Astrocyte (in vitro differentiated cells and primary cell): ENCODE measurements at places on chromosomes 4 and X. TPM values are rescaled to one million over a fixed set of nuclear protein-coding genes. Genes with fewer than 3 reads are reported as not detected.
A peak's percentile ranks its signal among the peaks of the same experiment; 100 is the strongest.

GRCh38 chrX:19800821-19801374 is 86.5 kb downstream of the SH3KBP1 start:
- H3K27ac ChIP-seq: no peak overlapping the region
- no peak for DNase-seq
- H3K4me1 ChIP-seq: peaks cover 8% of the 10 kb centered on the region
- H3K27me3 ChIP-seq: no peaks in the 10 kb centered on the region
- H3K36me3 ChIP-seq: no peaks in the 10 kb centered on the region

DNA sequence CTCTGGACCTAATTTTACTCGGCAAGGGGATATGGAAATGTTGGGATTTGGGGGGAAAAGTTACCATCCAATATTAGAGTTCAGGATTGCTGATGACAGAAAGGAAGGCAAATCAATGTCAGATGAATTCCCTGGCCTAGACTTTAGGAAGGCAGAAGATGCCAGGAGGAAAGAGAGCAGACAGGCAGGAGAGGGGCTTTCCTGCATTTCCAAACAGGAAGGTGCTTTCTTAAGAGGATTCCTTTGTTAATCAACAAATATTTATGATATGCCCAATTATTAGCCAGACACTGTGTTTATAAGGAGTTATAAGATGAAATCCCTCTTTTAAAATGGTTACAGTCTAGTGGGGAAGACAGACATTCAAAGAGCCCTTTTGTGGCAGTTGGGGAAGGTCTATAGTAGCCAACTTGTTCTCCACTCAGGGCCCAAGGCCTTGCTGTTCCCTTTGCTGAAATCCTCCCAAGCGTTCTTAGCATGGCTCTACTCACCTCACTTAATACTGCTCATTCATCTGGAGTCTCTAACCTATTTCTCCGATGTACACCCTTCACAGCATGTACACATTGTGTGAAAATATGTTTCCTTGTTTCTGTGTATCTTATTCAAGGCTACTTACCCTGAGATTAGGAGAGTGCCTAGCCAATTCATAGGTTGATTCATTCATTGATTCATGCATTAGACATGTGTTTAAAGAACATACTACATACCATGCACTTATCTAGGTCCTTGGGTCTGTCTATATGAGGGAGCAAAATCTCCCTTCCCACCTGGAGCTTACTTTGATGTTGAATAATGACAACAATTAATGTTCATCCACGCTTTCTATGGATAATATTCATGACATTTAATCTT is 5.3 kb downstream of the IGFBP7 start:
- H3K4me1 ChIP-seq: peaks cover 33% of the 10 kb centered on the region
- peak overlapping the region; percentile 44 for H3K27ac ChIP-seq
- no peak for DNase-seq

- H3K27ac ChIP-seq: no peak overlapping the region
- no peaks in the 10 kb centered on the region for H3K27me3 ChIP-seq
- H3K4me3 ChIP-seq: no peak overlapping the region
- no peaks in the 10 kb centered on the region for H3K36me3 ChIP-seq
- no peak for DNase-seq
Observed at GRCh38 chr4:144868309-144868708, 222.4 kb downstream of the HHIP start.

DNA sequence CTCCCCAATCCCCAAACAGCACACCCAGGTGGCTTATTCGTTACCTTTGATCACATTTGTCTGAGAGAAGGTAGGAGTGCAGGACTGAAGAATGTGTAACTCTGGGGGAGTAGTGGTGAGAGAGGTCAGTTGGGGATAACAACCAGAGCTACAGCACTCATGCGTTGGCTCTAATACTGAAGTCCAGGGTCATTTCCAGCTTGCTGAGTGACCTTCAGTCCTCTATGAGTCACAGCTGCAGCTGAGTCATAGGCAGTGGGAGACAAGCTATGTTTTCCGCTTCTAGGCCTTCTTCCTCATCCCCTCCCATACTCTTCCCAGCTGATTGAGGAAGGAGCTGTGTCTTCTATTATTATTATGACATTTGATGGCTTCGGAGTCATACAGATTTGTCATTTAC is 31.6 kb upstream of the CT47C1 start:
- peak overlapping the region; percentile 28 for H3K27ac ChIP-seq
- H3K4me3 ChIP-seq: no peak overlapping the region
- H3K4me1 ChIP-seq: peaks cover 11% of the 10 kb centered on the region
- H3K36me3 ChIP-seq: no peaks in the 10 kb centered on the region

DNA sequence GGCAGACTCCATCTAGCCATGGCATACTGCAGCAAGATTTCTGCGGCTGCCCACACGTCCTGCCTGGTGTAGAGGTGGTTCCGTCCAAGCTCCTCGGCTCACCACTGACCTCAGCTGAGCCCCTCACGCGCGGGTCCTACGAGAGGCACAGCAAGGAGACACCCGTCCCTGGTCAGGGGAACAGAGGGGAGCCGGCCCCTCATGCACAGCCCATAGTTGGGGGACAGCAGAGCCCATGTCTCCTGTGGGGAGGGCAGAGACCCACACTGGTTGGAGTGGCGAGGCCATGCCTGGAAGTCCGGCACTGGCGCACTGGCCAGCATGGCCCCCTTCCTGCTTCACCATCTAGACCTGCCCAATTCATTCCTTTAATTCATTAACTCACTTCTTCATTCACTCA is 80.8 kb downstream of the HTRA3 start:
- H3K4me3 ChIP-seq: no peak overlapping the region
- no peak for DNase-seq
- peaks cover 20% of the 10 kb centered on the region for H3K4me1 ChIP-seq
- no peaks in the 10 kb centered on the region for H3K36me3 ChIP-seq

DNA sequence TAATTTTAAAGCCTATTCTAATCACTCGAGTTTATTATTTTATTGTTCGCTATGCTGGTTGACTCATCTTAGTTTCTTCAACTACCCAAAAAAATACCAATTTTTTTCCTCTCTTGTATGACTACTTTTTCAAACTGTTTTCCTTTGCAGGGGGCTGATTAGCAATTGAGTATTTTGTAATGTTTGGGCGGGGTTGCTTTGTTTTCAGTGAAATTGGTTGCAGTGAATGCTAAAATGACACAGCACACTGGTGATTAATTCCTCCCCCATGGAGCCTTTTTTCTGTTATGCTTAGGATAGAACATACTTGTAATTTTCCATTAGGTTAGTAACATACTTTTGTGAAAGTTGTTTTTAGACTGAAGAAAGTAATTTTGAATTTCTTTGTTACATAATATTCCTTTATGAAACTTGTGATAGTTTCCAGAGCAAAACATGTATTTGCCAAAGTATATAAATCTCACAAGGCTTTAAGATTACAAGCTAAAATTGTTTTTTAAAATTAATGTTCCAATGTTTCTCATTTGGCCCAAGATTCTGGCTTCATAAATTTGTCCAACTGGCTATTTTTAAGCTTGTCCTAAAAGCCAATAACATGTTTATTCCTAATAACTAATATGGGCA is 120.4 kb downstream of the CHIC1 start:
- H3K4me3 ChIP-seq: no peak overlapping the region
- H3K36me3 ChIP-seq: no peaks in the 10 kb centered on the region
- H3K4me1 ChIP-seq: no peaks in the 10 kb centered on the region
- H3K27me3 ChIP-seq: no peaks in the 10 kb centered on the region
- H3K27ac ChIP-seq: no peak overlapping the region
- peak; percentile 6 for DNase-seq

GRCh38 chr4:8025668-8026067 is 86.0 kb upstream of the AFAP1 start:
- no peaks in the 10 kb centered on the region for H3K4me1 ChIP-seq
- DNase-seq: no peak
- H3K27ac ChIP-seq: no peak overlapping the region
- H3K4me3 ChIP-seq: no peak overlapping the region
- no peaks in the 10 kb centered on the region for H3K36me3 ChIP-seq

- peaks cover 11% of the 10 kb centered on the region for H3K27me3 ChIP-seq
- no peak overlapping the region for H3K27ac ChIP-seq
- no peaks in the 10 kb centered on the region for H3K36me3 ChIP-seq
- DNase-seq: no peak
Observed at GRCh38 chr4:21450331-21450730, 498.2 kb downstream of the KCNIP4 start.

- no peaks in the 10 kb centered on the region for H3K27me3 ChIP-seq
- H3K4me1 ChIP-seq: peaks cover 6% of the 10 kb centered on the region
- no peak overlapping the region for H3K27ac ChIP-seq
- DNase-seq: peak; percentile 43
Observed at GRCh38 chrX:53312946-53313727, 31.8 kb upstream of the IQSEC2 start.

DNA sequence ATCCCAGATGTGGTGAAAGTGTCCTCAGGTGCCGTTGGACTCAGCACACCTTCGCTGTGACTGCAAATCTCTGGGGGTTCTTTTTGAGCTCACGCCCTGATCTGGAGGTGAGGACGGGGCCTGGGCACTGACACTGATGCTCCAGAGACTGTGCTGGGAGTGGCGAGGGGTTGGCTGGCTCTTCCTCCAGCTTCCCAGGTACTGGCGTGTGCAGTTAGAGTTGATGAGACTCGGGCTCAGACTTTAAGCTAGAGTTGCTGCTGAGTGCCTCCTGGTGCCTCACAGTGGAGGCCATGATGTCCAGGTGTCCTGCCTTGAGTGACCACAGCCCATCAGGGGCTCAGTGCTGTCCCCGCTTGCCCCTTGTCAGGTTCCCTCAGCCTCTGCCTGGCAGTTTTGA is 16.3 kb downstream of the SPON2 start:
- peaks cover 27% of the 10 kb centered on the region for H3K27me3 ChIP-seq
- no peaks in the 10 kb centered on the region for H3K4me1 ChIP-seq
- H3K4me3 ChIP-seq: no peak overlapping the region
- no peaks in the 10 kb centered on the region for H3K36me3 ChIP-seq
- H3K27ac ChIP-seq: no peak overlapping the region

GRCh38 chr4:139501527-139501926 is 47.6 kb downstream of the RAB33B start:
- H3K4me1 ChIP-seq: no peaks in the 10 kb centered on the region
- no peak overlapping the region for H3K4me3 ChIP-seq
- no peak overlapping the region for H3K27ac ChIP-seq
- H3K36me3 ChIP-seq: no peaks in the 10 kb centered on the region

GRCh38 chr4:162015090-162015489 is 148.7 kb downstream of the FSTL5 start:
- DNase-seq: peak; percentile 62
- H3K4me3 ChIP-seq: no peak overlapping the region
- no peaks in the 10 kb centered on the region for H3K36me3 ChIP-seq
- no peak overlapping the region for H3K27ac ChIP-seq
- H3K27me3 ChIP-seq: no peaks in the 10 kb centered on the region

DNA sequence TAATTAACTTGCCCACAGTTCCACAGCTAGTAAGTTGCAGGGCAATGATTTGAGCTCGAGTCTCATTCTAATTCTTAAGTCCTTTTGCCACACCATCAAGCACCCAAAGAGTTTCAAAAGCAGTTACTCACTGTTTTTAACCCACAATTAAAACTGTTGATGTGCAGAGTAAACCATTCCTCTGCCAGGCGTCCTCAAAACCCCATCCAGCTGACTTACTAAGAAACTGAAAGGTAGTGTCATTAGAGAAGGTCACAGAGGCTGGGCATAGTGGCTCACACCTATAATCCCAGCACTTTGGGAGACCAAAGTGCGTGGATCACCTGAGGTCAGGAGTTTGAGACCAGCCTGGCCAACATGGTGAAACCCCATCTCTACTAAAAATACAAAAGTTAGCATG is 121.7 kb downstream of the CHIC2 start:
- H3K36me3 ChIP-seq: no peaks in the 10 kb centered on the region
- no peaks in the 10 kb centered on the region for H3K27me3 ChIP-seq

DNA sequence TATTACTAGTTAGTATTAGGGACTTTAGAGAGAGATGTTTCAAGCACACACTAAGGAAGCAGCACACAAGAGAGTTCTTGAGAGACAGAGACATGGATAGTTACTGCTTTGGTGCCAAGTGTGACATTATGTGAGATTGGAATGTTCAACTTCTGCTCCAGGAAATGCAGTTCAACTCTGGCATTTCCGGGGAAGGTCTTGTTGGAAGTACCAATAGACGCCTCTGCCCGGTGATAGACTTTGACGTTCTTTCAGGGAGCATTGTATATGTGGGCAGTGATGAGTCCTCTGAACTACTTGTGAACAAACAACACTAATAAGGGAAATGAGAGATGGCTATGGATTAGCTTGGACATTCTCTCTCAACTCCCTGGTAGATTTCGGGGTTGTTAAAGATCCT is 638.1 kb upstream of the BOD1L1 start:
- no peaks in the 10 kb centered on the region for H3K36me3 ChIP-seq
- no peaks in the 10 kb centered on the region for H3K27me3 ChIP-seq
- no peak for DNase-seq
- no peak overlapping the region for H3K27ac ChIP-seq

GRCh38 chrX:38804432-38804681 is 3.1 kb downstream of the MID1IP1 start:
- H3K27me3 ChIP-seq: no peaks in the 10 kb centered on the region
- DNase-seq: no peak
- H3K27ac ChIP-seq: peak overlapping the region; percentile 83
- H3K4me3 ChIP-seq: peak overlapping the region; percentile 75
- H3K4me1 ChIP-seq: peaks cover 8% of the 10 kb centered on the region
- no peaks in the 10 kb centered on the region for H3K36me3 ChIP-seq

- H3K4me3 ChIP-seq: no peak overlapping the region
- H3K4me1 ChIP-seq: no peaks in the 10 kb centered on the region
- no peak overlapping the region for H3K27ac ChIP-seq
- no peaks in the 10 kb centered on the region for H3K36me3 ChIP-seq
- H3K27me3 ChIP-seq: no peaks in the 10 kb centered on the region
Observed at GRCh38 chr4:123813901-123814300, 417.3 kb downstream of the SPRY1 start.

GRCh38 chr4:43348591-43348990 is 456.1 kb downstream of the GRXCR1 start:
- H3K27me3 ChIP-seq: no peaks in the 10 kb centered on the region
- H3K4me1 ChIP-seq: no peaks in the 10 kb centered on the region
- no peak for DNase-seq
- no peak overlapping the region for H3K4me3 ChIP-seq
- no peak overlapping the region for H3K27ac ChIP-seq
- no peaks in the 10 kb centered on the region for H3K36me3 ChIP-seq

The NLRP2B gene
- total RNA-seq: not detected in 2 replicates

The PROM1 gene
- total RNA-seq: 34.5 and 38.0 TPM in 2 replicates

The SLC10A7 gene
- total RNA-seq: 8.8 and 8.9 TPM in 2 replicates

The ANOS1 gene
- 10.0 and 15.3 TPM in 2 replicates for total RNA-seq

The CD38 gene
- total RNA-seq: 0.94 and 1.0 TPM in 2 replicates

The HERC5 gene
- 23.0 and 27.3 TPM in 2 replicates for total RNA-seq

The SOWAHB gene
- 6.2 and 6.8 TPM in 2 replicates for total RNA-seq

The TDO2 gene
- total RNA-seq: 0.24 TPM in 1 of 2 replicates, not detected in the other

The DDIT4L gene
- 0.14 and 1.5 TPM in 2 replicates for total RNA-seq

The FBXL5 gene
- total RNA-seq: 75.8 and 92.2 TPM in 2 replicates

The ARR3 gene
- not detected in 2 replicates for total RNA-seq

The EREG gene
- 0.14 and 0.30 TPM in 2 replicates for total RNA-seq

The SCRG1 gene
- 4.3 and 7.3 TPM in 2 replicates for total RNA-seq

The RASL11B gene
- 4.4 and 5.1 TPM in 2 replicates for total RNA-seq

The GUCY1A1 gene
- 0.48 and 1.0 TPM in 2 replicates for total RNA-seq

The SLC16A2 gene
- total RNA-seq: 21.1 and 22.8 TPM in 2 replicates
